ENCODE measurements at places on chromosomes 2 and 18.

- DNase-seq: no peak
Observed at GRCh38 chr2:41314511-41315070, 733.2 kb upstream of the PKDCC start.

DNA sequence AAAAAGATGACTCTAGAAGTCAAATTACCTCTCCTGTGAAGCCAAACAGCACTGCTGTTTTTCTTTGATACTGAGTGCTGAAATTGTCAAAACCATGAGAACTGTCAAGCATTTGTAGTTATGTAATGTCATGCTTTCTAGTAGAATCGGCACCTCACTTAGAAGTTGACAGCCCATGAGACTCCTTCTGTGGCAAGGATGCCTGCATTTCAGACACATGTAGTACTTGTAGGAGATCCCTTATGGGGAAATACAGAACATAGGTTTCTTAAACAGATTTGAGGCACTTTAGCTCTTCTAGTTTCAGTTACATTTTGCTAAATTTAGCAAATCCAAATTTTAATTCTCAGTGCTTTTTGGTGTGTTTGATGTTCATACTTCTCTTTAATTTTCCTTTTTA, 15.7 kb downstream of the ZNF407 start:
- no peak for DNase-seq

DNA sequence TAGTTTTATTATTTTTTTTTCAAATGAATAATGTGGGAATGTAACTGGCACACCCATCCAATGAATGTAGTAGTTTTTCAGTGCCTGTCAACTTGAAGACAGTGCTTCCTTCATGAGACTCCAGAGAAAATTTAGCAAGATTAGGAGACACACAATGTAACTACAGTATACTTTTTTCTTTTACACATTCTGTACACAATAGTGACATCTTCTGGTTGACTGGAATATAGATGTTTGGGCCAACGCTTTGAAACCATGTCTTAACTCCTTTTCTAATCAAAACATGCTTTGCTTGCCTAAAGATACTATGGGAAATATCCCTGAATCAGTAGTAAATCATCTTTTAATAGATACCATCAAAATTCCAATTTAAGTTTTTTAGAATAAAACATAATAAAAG, 229.5 kb upstream of the ZC3H15 start:
- DNase-seq: no peak

- DNase-seq: no peak
Observed at GRCh38 chr2:67802291-67802690, 260.5 kb downstream of the C1D start.
